ENCODE measurements at places on chromosomes 2 and 18. TPM values are rescaled to one million over a fixed set of nuclear protein-coding genes. Genes with fewer than 3 reads are reported as not detected.

The CPLX4 gene
- not detected for total RNA-seq

The GCG gene
- total RNA-seq, result not detected

The NEB gene
- total RNA-seq, result 1.5 TPM

The TEX44 gene
- total RNA-seq, result not detected

The RSAD2 gene
- 3.4 TPM for total RNA-seq

The UGT1A6 gene
- 0.32 TPM for total RNA-seq

The TMEM247 gene
- not detected for total RNA-seq

The GALNT3 gene
- 0.19 TPM for total RNA-seq

The ANKRD23 gene
- total RNA-seq, result 10.6 TPM

The PTMA gene
- 195 TPM for total RNA-seq

The IGFBP2 gene
- 51.1 TPM for total RNA-seq

The VSNL1 gene
- 10.4 TPM for total RNA-seq

The PDCD1 gene
- 2.0 TPM for total RNA-seq

The ARHGEF33 gene
- 0.32 TPM for total RNA-seq

The KIF5C gene
- total RNA-seq, result 1.2 TPM

The OR6B2 gene
- total RNA-seq, result not detected

The SERPINB10 gene
- not detected for total RNA-seq

The GKN1 gene
- not detected for total RNA-seq

The DYNC2LI1 gene
- 5.4 TPM for total RNA-seq

The SAP130 gene
- 13.0 TPM for total RNA-seq

The RNF125 gene
- 3.8 TPM for total RNA-seq

The SEPTIN2 gene
- 139 TPM for total RNA-seq

The RAB6C gene
- 0.22 TPM for total RNA-seq

The FSHR gene
- 0.46 TPM for total RNA-seq

The MTCL1 gene
- total RNA-seq, result 9.0 TPM

The IL36A gene
- not detected for total RNA-seq

The EHD3 gene
- total RNA-seq, result 23.0 TPM

The TMEM178A gene
- 1.9 TPM for total RNA-seq

The UGT1A4 gene
- total RNA-seq, result not detected

The LYPD1 gene
- not detected for total RNA-seq

The HOXD13 gene
- not detected for total RNA-seq

The PSMA8 gene
- total RNA-seq, result 0.48 TPM

The FBXO48 gene
- total RNA-seq, result 1.1 TPM

The PKP4 gene
- total RNA-seq, result 49.6 TPM

The RAB17 gene
- 4.1 TPM for total RNA-seq

The UGT1A8 gene
- not detected for total RNA-seq

The PTPRM gene
- total RNA-seq, result 101 TPM

The AP1S3 gene
- total RNA-seq, result 0.16 TPM

The TNFRSF11A gene
- 0.94 TPM for total RNA-seq

The GRB14 gene
- 24.1 TPM for total RNA-seq

The RAD51AP2 gene
- total RNA-seq, result 0.16 TPM

The UGGT1 gene
- total RNA-seq, result 21.8 TPM

The SERPINB12 gene
- total RNA-seq, result not detected

The C2orf15 gene
- total RNA-seq, result 0.22 TPM

The CFAP65 gene
- total RNA-seq, result not detected
